Activated CD8-positive, alpha-beta memory T cell treated with anti-CD3 and anti-CD28 coated beads, Interleukin-2, amount 10 ng/mL, durations not matched to agents 7 days and 5 days (primary cell): ENCODE measurements at places on chromosomes 6 and 20.
A peak's percentile ranks its signal among the peaks of the same experiment; 100 is the strongest.

DNA sequence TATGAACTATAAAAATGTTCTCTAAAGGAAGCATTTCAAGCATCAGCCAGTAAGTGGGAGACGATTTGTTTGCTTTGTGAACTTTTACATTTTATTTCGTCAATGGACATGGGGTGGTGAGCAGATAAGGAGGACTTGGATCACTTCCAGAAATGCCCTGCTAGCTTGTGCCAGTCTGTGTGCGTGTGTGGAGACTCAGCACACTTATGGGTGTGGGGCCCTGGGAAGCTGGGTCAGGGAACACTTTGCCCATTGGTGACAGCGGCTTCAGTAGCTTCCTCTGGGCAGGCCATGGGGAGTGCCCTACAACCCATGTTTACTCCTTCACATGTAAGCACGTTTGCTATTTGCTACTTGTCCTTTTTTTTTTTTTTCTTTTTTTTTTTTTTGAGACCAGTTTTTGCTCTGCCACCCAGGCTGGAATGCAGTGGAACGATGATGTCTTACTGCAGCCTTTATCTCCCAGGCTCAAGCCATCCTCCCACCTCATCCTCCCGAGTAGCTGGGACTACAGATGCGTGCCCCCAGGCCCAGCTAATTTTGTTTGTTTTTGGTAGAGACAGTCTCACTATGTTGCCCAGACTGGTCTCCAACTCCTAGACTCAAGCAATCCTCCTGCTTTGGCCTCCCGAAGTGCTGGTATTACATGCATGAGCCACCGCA is 24.2 kb downstream of the PRDM1 start:
- no peak for DNase-seq

- DNase-seq, result no peak
Observed at GRCh38 chr6:85726206-85726605, 83.5 kb upstream of the SYNCRIP start.

DNA sequence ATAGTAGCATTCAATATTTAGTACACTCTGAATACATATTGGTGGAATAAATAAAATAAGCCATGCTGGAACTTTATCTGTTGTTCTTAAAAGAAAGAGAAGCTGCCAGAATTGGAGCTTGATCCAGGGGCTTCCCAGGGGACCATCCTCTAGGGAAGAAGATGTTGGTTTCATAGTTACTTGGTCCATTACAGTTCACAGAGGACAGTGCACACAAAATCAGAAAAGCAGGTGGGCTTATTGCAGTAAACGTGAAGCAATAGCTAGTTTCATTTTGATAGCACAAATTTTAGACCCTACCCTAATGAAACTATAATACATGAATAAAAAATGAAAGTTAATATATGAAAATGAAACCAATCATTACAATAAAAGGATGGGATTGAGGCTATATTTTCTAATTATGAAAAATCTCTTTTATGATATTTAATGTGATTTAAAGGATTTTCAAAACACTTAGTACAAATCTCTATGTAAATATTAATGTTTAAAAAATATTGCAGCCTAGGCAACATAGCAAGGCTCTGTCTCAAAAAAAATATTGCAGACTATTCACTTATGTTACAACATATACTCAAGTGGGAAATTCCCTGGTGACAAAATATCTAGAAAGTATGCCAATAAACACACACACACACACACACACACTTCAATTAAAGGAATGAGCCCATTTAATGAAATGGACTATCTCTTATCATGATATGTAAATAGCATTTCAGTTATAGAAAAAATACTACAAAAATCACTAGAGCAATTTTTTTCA is 227.0 kb upstream of the MARCKS start:
- no peak for DNase-seq

- DNase-seq, result peak; percentile 85
Observed at GRCh38 chr6:41602864-41603608, 35.2 kb upstream of the MDFI start.

DNA sequence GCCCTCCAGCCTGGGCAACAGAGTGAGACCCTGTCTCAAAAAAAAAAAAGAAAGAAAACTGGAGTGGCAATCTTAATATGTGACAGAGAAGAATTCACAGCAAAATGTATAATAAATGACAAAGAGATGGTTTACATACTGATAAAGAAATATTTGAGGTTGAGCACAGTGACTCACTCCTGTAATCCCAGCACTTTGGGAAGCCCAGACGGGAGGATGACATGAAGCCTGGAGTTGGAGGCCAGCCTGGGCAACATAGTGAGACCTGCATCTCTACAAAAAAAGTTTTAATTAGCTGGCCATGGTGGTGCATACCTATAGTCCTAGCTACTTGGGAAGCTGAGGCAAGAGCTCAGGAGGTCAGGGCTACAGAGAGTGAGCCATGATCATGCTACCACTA is 12.4 kb upstream of the DEFB118 start:
- DNase-seq, result no peak

DNA sequence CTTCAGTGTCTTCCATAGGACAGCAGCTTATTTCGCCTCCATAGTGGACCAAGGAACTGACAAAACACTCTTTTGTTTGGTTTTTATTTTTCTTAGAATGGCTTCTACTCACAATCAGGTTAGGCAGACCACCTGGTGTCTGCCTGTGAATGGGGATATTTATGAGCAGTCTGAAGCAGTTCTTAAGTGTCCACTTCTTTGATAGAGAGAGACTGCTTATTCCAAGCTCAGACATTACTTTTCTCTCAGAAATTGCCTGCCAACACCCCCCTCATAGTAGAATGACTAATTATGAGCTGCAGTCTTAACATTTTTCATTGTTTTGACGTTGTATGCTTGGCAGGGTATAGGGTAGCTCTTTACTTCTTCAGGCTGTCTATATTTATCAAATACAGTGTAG is 174.7 kb downstream of the ZFAND3 start:
- DNase-seq, result no peak

- no peak for DNase-seq
Observed at GRCh38 chr6:63883597-63883996, 248.0 kb downstream of the PHF3 start.

- DNase-seq, result no peak
Observed at GRCh38 chr6:150043501-150044412, 18.4 kb upstream of the RAET1L start.

- DNase-seq, result no peak
Observed at GRCh38 chr20:47792021-47792618, 6.8 kb upstream of the SULF2 start.

GRCh38 chr20:31549513-31549880 is 35.3 kb downstream of the HM13 start:
- DNase-seq, result no peak

DNA sequence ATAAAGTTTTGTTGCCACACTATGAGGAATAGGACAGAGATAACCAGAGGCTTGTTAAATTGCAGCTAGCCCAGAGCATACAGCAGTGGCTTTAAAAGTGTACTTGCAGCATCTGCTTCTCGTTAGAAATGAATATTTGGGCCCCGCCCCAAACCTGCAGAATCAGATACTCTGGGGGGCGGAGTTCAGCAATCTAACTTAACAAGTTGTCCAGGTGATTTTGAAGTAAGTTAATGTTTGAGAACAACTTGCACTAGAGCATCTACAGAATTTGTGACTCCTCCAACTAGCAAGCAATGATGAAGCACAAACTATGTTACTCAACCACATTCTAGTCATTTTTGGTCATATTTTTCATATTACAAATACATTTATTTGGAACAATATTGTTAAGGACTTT is 10.6 kb upstream of the SUPT3H start:
- no peak for DNase-seq

DNA sequence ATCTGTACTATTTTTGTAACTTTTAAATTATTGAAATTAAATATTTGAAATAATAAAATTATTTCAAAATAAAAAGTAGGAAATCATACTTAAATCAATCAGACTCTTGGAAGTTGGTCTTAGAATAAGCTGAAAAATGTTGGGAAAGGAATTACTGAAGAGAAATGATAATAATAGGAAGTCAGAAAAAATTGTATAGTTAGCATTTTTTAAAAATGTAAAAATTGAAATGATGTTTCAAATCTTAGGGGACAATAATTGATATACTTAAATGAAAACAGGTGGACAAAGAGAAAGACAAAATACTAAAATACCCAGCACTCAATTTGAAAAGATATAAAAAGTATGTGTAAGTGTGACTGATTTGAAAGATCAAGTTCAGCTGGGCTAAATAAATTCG is 186.1 kb downstream of the BMP2 start:
- no peak for DNase-seq

- DNase-seq, result no peak
Observed at GRCh38 chr6:111050261-111051023, 36.9 kb upstream of the SLC16A10 start.

DNA sequence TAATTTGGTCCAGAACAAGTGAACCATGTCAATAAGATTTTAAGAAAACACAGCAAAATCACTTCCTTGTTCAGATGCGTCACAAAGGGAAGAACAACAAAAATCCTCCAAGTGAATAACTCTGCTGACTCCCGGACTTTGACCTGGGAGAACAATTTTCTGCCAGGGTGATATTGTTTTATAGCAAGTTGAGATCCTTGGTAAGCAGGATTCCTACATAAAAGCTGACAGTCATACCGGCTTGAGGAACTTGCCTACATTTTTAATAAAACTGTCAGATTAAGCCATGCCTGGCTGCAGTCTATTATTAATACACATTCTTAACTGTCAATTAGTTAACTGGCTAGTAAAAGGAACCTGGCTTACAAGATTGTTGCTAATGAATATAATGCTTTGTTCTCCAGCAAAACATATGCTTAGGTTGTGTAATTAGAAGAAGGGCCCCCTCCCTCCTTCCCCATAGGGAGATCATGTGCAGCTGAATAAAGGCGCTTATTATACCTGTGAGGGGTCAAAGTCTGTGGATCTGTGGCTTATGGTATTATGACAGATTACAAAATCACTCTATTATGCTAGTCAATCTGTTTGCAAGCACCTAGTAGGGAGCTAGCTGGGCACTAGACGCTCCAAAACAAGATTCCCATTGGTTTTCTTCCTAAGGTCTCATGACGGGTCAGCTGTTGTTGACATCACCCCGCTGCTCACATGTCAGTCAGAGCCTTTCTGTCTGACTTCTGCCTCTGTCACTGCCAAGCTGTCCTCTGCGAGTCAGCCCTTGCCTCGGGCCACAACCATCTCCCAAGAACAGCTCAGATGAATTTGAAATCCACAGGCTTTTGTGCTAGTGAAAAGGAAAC is 44.6 kb upstream of the SEC63 start:
- no peak for DNase-seq

DNA sequence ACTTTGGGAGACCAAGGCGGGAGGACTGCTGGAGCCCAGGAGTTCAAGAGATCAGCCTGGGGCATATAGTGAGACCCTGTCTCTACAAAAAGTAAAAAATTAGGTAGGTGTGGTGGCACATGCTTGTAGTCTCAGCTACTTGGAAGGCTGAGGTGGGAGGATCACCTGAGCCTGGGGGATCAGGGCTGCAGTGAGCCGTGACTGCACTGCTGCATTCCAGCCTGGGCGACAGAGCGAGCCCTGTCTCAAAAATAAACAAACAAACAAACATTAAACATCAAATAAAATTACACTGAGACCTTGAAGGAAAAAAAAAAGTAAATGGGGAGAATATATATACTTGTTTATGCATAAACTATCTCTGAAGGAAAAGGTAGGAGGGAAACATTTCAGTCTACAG is 387.8 kb downstream of the ZFAND3 start:
- peak; percentile 4 for DNase-seq

DNA sequence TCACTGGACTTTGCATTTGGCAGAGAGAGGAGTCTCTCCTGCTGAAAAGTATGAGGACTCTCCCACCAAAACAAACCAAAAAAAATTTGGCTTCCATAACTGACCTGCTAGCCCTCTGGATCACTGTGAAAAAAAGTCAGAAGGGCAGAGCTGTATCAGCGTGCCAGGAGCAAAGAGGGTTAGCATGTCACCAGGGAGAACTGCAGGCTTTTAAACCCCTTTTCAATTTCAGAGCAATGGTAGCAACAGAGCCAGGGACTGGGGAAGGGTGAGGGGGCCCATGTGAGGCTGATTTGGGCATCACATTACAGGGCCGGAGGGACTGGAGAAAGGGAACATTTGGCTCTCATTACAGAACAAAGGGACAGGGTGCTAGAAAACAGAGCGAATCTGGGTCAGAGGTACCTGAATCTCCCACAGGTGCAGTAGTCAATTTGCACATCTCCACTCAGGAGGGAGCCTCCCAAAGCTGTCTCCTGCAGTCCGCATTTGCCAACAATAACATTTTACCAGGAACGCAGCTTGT is 185.7 kb upstream of the EYA4 start:
- no peak for DNase-seq

DNA sequence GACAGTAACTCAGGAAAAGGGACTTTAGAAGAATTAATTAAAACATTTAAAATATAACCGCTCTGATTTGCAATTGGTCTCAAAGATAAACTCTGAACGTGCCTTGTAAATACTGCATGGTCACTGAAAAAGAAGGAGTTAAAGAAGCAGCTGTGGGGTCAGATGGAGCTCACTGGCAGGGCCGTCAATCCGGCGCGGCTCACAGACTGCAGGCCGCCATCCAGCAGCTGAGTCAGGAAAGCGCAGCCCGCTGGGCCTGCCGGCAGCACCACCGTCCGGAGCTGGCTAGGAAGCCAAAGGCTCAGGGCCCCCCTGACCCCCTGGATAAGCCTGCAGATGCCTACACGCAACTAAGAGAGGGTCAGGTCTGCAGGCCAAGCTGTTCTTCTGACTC is 54.2 kb upstream of the FRMD1 start:
- peak; percentile 12 for DNase-seq

DNA sequence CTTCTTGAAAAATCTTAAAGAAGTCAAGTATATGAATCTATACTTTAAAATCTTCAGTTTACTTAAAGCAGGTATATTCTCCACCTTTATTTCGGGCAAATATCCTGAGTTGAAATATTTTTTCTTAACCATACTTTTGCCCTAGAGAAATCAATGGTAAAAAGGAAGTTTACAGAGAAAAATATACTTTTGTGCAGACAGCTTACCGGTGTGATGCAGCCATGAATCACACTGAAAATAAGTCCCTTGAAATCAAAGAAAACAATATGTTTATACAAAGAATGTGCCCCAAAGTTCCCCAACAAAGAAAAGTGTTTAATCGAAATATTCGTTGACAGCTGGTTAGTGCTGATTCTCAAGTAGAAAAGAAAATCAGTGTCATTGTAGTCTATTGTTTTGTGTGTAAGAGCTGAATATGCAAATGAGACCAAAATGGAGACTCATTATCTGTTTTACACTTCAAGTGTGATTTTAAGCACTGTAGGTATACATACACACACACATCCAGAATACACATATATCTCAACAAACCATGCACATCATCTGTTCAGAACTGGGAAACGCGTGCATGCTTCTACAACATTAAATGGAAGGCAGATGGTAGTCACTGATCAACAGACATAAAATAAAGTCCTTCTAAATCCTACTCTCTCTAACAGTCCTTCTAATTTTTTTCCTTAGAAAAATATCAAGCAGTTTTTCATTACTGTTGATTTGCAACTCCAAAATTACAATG is 73.3 kb downstream of the BTBD9 start:
- no peak for DNase-seq

DNA sequence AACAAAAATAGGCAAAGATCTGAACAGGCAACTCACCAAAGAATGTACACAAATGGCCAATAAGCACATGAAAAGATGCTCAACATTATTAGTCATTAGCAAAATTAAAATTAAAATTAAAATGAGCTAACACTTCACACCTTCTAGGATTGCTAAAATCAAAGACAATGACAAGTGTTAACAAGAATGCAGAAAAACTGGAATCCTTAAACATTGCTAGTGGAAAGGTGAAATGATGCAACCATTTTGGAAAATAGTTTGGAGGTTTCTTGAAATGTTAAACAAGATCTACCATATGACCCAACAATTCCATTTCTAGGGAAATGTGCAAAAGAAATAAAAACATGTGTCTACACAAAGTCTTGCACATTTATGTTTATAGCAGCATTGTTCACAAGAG is 75.5 kb upstream of the DST start:
- DNase-seq, result no peak

GRCh38 chr6:36340618-36341454 is 4.1 kb upstream of the BNIP5 start:
- DNase-seq, result peak; percentile 79
